ENCODE measurements at places on chromosomes 3 and 15. TPM values are rescaled to one million over a fixed set of nuclear protein-coding genes. Genes with fewer than 3 reads are reported as not detected.

Gene CCDC80
- total RNA-seq: 272 TPM

Gene CCK
- not detected for total RNA-seq

Gene LINS1
- 10.7 TPM for total RNA-seq

DNA sequence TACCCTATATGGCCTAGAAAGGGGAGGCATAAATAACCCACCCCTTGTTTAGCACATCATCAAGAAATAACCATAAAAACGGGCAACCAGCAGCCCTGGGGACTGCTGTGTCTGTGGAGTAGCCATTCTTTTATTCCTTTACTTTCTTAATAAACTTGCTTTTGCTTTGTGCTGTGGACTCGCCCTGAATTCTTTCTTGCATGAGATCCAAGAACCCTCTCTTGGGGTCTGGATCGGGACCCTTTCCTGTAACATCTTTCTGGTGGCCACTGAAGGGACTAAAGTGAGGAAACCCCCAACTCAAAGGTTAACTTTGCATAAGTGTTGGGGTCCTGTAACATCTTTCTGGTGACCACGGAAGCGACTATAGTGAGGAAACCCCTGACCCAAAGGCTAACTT lies 15.7 kb upstream of the HHATL start:
- H3K36me3 ChIP-seq: no peaks in the 10 kb centered on the region
- no peaks in the 10 kb centered on the region for H3K4me1 ChIP-seq
- peaks cover 6% of the 10 kb centered on the region for H3K27me3 ChIP-seq
- H3K27ac ChIP-seq: no peak overlapping the region

- no peak overlapping the region for H3K4me3 ChIP-seq
- H3K36me3 ChIP-seq: no peaks in the 10 kb centered on the region
- DNase-seq: no peak
- no peaks in the 10 kb centered on the region for H3K4me1 ChIP-seq
- H3K27ac ChIP-seq: no peak overlapping the region
Observed at GRCh38 chr3:152538518-152538917, 269.8 kb downstream of the MBNL1 start.

DNA sequence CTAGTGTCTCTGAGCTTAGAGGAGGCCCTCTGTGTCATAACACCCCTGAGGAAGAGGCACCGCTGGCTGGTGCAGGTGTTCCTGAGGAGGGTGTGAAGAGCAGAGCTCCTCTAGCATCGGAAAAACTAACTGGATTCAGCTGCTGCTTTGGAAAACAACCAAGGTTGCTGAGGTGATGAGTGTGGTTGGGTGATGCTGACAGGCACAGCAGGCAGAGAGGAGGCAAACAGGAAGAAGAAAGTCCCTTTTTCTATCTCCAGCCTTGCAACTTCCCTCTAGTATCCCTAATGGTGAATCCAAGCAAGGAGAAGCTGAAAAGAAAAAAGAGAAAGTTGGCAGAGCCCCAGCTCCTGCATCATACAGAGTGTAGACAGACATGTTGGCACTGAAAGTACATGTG lies 3.8 kb upstream of the OR4F15 start:
- H3K27me3 ChIP-seq: no peaks in the 10 kb centered on the region
- no peak overlapping the region for H3K4me3 ChIP-seq
- H3K36me3 ChIP-seq: no peaks in the 10 kb centered on the region
- H3K4me1 ChIP-seq: peaks cover 10% of the 10 kb centered on the region
- H3K27ac ChIP-seq: peak overlapping the region; percentile 56

GRCh38 chr3:30356866-30357753 lies 249.3 kb upstream of the TGFBR2 start:
- peak; percentile 59 for DNase-seq
- H3K27me3 ChIP-seq: no peaks in the 10 kb centered on the region
- no peaks in the 10 kb centered on the region for H3K36me3 ChIP-seq
- no peak overlapping the region for H3K4me3 ChIP-seq
- peaks cover 29% of the 10 kb centered on the region for H3K4me1 ChIP-seq
- peak overlapping the region; percentile 1 for H3K27ac ChIP-seq

DNA sequence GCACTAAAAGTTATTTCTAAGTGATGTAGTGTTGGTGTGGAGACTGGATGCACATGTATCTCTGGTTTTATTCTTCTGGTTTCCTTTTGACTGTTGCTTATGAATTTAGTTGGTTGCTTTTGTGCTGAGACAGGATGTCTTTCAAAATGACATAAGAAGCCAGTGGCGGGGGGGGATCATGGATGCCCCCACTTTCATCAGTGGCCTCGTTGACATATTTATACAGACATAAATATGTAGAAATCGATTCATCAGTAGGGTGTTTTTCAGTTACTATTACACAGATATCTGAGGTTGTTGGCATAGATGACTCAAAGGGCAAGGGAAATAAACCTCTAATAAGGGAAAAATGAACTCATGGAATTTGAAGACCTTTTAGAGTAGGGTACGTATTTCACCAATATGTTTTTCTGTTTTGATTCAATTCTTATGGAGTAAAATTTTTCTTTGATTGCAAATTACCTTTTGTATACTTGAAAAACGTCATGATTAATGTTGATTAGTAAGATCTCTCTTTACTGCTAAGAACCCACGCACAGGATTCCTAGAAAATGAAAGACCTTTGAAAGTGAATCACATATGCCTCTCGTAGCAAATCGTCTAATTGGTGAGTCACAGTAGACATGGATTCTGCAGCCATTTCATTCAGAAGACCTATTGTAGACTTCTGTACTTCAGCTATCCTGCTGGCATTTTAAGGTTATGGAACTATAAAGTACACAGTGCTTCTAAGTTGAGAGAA lies 97.4 kb upstream of the RBMS3 start:
- no peak overlapping the region for H3K4me3 ChIP-seq
- DNase-seq: peak; percentile 92
- H3K27me3 ChIP-seq: no peaks in the 10 kb centered on the region

- no peaks in the 10 kb centered on the region for H3K36me3 ChIP-seq
- H3K4me1 ChIP-seq: peaks cover 24% of the 10 kb centered on the region
- H3K27me3 ChIP-seq: peaks cover 9% of the 10 kb centered on the region
- DNase-seq: peak; percentile 54
- no peak overlapping the region for H3K27ac ChIP-seq
Observed at GRCh38 chr3:197027151-197027895, 2.3 kb downstream of the MELTF start.

GRCh38 chr15:79296583-79296982 lies 14.1 kb downstream of the ANKRD34C start:
- no peak for DNase-seq

GRCh38 chr3:126604691-126605090 lies 46.0 kb upstream of the C3orf22 start:
- H3K27me3 ChIP-seq: no peaks in the 10 kb centered on the region
- no peak for DNase-seq

DNA sequence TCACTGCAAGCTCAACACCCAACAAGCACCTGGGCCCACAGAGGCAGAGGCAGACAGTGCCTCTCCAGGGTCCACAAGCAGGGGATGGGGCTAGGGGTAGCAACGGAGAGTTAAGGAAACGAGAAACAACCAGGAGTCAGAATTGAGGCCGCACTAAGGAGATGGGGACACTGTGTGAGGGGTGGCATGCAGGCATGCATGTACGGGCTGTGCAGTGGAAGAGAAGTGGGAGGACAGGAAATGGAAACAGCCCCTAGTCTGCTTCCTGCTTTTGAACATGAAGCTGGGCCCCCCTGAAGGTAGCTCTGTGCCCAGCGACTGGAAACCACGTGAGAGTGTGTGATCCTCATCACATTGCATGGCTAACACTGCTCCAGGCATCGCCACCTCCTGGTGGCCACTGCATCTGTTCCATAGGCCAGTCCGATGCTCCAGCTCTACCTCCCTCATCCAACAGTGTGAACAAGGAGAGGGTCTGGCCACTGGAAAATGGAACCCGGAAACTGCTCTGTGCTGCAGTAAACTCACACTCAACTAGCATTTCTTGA lies 44.0 kb downstream of the XXYLT1 start:
- no peak overlapping the region for H3K4me3 ChIP-seq
- no peaks in the 10 kb centered on the region for H3K4me1 ChIP-seq
- no peak overlapping the region for H3K27ac ChIP-seq
- H3K36me3 ChIP-seq: no peaks in the 10 kb centered on the region

DNA sequence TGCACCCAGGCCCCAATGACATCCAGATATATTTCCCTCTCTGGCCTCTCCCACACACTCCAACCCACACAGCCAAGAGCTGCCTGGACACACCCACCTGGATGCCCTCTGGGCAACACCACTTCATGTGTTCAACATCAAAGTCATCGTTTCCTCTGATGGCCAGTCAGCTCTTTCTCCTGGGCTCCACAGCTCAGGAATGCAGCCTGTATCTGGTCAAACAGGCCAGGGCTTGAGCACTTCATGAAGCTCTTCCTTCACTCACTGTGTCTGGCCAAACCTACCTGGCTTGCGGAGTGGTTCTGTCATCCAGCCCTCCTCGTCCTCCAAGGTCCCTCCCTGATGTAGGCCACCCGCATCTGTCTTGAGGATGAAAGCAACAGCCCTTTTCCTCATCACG lies 35.8 kb upstream of the SLC6A11 start:
- no peak overlapping the region for H3K27ac ChIP-seq
- H3K36me3 ChIP-seq: no peaks in the 10 kb centered on the region
- no peak overlapping the region for H3K4me3 ChIP-seq

DNA sequence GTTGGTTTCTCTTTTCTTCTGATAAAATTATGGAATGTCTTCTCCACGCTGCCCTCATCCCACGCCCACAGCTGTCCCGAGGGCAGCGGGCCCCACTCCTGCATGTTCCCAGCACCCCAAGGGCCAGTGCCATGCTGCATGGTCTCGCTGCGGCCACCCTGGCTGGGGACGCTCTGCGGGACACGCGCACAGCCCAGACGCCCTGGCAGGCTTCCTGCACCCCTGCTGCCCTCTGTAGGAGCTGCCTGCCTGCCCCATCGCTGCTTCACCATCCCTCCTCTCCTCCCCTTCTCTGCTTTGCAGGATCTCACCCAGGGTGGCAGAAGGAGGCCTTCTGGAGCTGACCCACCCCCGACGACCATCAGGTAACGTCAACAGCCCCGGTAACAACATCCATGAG lies 22.8 kb downstream of the SLC6A1 start:
- peaks cover 9% of the 10 kb centered on the region for H3K27me3 ChIP-seq
- DNase-seq: no peak
- no peak overlapping the region for H3K4me3 ChIP-seq
- no peaks in the 10 kb centered on the region for H3K4me1 ChIP-seq
- H3K36me3 ChIP-seq: no peaks in the 10 kb centered on the region
- H3K27ac ChIP-seq: no peak overlapping the region

Measured in astrocyte (in vitro differentiated cells and primary cell).